ENCODE measurements at places on chromosomes 6 and 20.
A peak's percentile ranks its signal among the peaks of the same experiment; 100 is the strongest.

DNA sequence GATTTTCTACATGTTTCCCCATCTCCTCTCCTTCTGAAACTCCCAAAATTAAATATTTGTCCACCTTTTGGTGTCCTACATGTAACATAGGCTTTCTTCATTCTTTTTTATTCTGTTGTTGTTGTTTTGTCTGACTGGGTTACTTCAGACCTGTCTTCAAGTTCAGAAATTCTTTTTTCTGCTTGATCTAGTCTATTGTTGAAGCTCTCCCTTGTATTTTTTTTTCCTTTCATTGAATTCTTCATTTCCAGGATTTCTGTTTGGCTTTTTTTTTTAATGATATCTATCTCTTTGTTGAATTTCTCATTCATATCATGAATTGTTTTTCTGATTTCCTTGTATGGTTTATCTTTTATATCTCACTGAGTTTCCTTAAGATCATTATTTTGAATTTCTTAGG is 20.6 kb upstream of the LGSN start:
- DNase-seq = no peak

DNA sequence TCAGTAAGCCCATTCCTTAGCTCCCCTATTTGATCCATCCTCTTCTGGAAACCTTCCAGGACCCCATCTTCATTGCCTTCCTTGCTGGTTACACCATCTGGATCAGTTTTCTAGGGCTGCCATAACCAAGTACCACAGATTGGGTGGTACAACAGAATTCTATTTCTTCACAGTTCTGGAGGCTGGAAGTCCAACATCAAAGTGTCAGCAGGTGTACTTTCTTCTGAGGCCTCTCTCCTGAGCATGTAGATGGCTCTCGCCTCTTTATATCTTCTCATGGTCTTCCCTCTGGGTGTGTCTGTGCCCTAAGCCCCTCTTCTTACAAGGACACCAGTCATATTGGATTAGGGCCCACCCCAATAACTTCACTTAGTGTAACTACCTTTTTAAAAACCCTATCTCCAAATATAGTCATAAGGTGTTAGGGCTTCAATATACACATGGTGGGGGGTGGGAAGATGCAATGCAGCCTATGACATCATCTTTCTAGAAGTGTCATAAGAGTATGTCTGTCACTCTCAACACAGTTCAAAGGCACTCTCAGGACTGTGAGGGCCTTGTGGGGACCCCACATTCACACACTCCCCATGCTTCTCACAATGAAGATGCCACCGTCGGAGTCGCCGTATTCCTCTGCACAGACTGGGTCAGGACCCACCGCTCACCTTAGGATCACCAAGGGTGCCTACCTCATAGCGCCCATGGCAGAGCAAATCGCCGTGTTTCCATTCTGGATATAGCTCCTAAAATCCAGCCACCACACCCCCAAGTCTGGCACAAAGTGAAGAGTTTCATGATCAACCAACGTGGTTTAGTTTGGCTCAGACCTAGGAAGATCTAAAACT is 12.2 kb upstream of the PRND start:
- no peak for DNase-seq

GRCh38 chr6:156957931-156958547 is 180.9 kb downstream of the ARID1B start:
- DNase-seq = no peak

DNA sequence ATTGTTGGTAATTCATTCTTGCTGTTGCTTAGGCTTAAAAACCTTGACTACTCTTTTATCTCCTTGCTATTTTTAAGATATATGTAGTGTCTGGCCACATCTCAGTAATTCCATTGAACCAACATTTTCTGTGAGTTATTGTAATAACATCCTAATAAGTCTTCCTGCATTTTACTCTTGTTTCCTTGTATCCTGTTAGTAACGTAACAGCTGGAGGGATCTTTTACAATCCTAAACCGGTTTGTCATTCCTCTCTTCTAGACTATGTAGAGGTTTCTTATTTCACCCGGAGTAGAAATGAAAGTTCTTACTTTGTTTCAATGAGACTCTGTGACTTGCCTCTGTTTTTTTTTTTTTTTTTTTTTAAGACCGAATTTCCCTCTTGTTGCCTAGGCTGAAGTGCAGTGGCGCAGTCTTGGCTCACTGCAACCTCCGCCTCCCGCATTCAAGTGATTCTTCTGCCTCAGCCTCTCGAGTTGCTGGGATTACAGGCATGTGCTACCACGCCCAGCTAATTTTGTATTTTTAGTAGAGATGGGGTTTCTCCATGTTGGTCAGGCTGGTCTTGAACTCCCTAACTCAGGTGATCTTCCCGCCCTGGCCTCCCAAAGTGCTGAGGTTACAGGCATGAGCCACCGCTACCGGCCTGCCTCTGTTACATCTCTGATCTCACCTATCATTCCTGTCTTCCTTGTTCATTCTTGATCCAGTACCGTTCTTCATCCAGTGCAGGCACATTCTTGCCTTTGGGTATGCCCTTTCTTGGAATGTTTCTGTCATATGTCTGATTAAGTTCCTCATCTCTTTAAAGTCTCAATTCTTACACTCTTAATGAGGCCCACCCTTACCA is 44.7 kb downstream of the NCOA3 start:
- DNase-seq = peak; percentile 68

- no peak for DNase-seq
Observed at GRCh38 chr6:70110126-70111022, 192.5 kb downstream of the COL9A1 start.

DNA sequence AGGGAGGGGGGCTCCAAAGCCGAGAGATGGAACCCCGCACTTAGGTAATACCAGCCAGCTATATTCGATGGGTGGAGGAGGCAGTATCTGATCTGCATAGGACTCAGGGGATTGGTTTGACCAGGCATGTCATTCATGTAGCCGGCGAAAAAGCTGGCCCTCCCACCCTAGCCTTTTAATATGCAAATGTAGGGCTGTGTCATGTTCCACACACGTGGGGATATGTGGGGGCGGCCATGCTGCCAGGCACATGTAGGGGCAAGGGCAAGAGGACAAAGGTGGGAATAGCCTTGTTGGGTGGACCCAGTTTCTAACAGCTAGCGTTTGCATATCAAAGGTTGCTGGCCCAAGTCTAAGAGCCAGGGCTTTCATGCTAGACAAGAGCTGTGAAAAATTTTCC is 39.1 kb upstream of the DDR1 start:
- no peak for DNase-seq

- no peak for DNase-seq
Observed at GRCh38 chr20:51380401-51381385, 161.8 kb downstream of the NFATC2 start.

- DNase-seq = no peak
Observed at GRCh38 chr6:57017069-57017468, 29.4 kb upstream of the KIAA1586 start.

- peak; percentile 94 for DNase-seq
Observed at GRCh38 chr6:87731818-87732661, 30.0 kb upstream of the AKIRIN2 start.

DNA sequence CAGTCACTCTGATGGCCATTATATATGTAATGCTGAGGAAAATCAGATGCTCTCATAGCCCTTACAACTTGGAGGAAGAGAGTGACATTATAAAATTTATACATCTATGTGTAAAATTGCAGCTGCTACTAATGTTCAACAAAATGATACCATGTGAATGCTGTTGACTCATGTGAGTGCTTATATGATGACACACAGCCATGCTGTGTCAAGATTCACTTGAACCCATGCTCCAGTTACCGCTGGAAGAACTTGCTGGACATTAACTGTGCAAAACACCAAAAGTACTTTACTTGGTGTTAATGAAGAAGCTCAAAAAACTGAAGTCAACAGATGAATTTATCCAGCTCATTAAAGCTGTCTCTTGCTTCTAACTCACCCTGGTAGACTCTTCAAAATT is 318.9 kb upstream of the PLCB4 start:
- no peak for DNase-seq

GRCh38 chr6:28209753-28210535 is 15.1 kb upstream of the ZSCAN9 start:
- DNase-seq = no peak

DNA sequence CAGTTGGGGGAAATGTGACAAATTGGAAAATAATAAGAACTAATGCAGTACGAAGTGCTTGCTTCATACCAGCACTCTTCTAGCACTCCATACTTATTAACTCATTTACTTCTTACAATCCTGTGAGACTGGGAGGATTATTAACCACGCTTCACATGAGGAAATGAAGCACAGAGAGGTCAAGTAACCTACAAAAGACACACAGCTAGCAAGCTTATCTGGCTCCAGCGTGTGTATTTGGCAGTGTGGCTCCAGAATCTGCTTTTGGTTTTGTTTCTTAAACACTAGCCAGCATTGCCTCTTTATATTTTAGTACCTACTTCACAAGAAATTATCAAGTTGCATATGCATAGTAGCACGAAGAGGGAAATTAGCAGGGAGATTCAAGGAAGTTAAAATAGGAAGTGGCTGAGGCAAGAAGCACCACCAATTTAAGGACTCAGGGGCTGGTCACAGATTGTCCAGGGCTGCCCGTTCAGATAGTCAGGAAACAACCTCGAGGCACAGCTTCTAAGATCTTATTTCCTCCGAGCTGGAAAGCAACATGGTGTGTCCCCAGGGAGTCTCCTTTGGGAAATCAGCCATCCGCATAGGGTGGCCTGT is 302.7 kb upstream of the PRDM1 start:
- no peak for DNase-seq

DNA sequence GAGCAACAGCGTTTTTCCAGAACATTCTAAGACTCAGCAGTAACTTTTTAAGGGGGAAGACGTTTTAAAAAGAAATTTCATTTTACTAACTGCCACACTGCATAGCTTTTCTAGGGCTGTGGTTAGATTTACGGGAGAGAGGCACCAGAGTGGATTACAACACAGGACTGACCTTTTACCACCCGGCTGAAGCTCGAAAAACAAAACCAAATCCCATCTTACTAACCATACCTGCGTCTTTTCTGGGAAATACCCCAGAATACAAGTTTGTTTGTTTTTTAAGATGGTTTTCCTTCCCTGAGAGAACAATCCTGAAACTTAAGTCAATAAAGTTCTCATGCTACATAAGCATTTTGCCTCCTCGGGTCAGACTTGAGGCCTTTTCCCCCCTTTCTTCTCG is 209.3 kb upstream of the SOX4 start:
- peak; percentile 61 for DNase-seq
